Hematopoietic multipotent progenitor cell treated with erythropoietin and hydrocortisone succinate and interleukin-3 and kit ligand, for 15 days (in vitro differentiated cells): ENCODE measurements at places on chromosomes 4 and X.

DNA sequence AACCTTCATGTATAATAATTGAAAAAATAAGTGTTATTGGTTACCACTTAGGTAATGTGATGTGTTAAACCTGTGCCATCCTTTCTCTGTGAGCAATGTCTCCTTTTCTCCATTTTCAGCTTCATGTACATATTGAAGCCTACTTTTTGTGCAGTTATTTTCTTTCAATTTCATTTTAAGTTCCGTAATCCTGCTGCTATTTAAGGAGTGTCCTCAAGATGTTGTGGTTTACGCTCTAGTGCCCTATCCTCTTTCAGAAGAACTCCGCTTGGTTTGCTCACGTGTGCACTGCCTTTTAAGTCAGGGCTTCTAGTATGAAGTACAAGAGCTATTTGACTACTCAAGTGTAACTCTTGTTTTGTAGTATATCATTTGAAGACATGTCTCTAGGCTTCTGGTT is 2253.2 kb upstream of the TENM3 start:
- DNase-seq = no peak

GRCh38 chr4:53039741-53040458 is 177.8 kb downstream of the RASL11B start:
- no peak for DNase-seq

DNA sequence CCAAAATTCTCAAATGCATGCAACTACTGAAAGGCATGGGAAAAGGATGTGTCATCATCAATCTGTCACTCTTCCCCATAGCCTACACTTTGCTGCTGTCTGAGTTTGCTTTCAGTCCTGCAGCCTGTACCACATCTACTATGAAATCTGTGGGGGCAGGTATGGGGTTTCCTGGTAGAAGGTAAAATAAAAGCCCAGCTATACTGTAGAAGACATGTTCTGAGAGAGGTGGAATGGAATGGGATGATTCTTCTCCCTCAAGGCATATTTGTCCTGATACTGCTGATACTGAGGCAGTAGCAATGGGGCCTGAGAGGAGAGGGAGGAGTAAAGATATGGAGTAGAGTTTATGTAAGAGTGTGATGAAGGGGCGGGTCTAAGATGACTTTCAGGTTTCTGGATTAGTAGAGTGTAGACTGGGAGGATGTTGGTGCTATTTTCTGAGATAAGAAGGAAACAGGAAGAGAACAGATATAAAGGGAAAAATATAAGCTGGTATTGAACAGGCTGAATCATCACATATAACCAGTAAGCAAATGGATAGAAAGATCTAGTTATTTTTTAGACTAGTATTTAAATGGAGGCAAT is 38.7 kb upstream of the GYPA start:
- DNase-seq = no peak

GRCh38 chrX:40096395-40097091 is 1.2 kb downstream of the BCOR start:
- DNase-seq = no peak

DNA sequence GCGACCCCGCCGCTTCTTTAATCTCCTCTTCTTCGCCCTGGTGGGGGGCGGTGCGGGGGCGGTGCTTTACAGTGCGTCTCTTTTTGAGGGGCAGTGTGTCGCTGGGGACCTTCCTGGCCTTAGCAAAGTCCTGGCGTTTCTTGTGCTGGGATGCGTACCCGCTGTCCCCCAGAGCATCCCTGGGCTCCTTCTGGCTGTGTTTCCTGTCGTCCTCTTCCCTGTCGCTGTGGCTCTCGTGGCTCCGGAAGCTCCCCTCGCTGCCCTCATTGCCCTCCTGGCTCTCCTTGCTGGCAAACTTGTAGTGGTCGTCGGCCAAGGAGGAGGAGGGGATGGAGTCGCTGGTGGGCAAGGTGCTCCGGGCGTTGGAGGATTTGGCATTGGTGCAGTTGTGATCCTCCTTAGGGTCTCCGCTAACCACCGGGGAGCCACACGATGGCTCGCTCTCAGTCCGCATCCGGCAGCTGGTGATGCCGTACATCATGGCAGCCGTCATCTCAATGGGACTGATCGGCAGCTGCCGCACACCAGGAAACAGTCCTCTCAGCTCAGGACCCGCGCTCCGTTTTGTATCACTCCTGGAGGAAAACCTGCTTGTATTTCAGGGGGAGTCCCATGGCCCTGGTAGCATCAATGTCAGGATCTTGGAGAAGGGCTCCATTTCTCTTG is 30.4 kb upstream of the TMSB15A start:
- DNase-seq = no peak

GRCh38 chr4:81466841-81467671 is 4.7 kb downstream of the RASGEF1B start:
- peak; percentile 87 for DNase-seq

DNA sequence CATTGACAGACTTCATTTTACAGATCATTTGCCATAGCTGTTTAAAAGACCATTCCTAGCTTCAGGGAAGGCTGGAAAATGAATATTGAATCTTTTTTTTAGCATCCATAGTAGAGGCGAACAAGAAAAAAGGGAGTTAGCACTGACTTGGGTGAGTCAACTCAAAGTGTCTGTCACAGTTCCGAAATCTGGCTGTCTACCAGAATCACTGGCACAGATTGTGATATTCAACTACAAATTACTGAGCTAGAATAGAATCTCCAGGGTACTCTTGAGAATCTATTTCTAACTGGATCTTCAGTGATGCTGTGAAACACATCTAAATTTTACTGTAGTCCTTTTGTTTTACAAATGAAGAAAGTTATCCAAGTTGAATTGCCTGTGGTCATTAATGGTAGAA is 31.5 kb downstream of the SEC24B start:
- DNase-seq = no peak

GRCh38 chr4:107068116-107068515 is 32.0 kb upstream of the DKK2 start:
- no peak for DNase-seq

DNA sequence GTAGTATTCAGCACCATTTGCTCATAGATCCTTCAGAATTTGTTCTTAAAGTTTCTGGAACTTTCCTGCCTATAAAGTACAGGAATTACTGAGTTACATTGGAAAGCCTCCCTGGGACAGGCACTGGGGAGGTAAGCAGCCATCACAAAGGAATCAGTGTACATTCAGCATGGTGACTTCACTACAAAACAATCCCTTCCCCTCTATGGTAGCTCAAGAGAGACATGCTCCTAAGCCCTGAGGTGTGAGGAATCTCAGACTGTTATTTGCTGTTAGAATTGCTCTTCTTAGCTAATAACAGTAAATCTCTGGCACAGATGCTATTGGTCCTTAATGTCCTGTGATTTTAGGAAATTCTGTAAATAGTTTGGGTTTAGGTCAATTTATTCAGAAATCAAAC is 1898.0 kb upstream of the PCDH7 start:
- DNase-seq = no peak

- DNase-seq = no peak
Measured at GRCh38 chrX:9983846-9984245, 16.7 kb downstream of the CLDN34 start.

DNA sequence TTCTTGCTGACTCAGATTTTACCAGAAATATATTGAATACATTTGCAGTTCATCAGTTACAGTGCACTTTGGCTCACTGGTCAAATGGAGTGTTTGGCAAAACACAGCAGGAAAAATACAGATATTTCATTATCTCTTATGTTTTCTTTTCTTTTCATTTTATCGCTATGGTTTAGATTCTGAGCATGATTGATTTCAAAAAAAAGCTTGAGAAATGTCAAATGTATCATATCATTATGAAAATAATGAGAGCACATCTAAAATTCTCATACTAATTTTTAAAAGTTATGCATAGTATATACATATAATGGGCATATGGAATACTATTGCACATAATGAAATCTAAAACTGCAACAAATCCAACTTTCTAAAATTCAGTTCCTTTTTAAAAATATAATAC is 593.8 kb upstream of the PCDH7 start:
- DNase-seq = no peak

- DNase-seq = no peak
Measured at GRCh38 chrX:40156470-40157227, 58.9 kb upstream of the BCOR start.
